ENCODE measurements at places on chromosomes 12 and 14.

DNA sequence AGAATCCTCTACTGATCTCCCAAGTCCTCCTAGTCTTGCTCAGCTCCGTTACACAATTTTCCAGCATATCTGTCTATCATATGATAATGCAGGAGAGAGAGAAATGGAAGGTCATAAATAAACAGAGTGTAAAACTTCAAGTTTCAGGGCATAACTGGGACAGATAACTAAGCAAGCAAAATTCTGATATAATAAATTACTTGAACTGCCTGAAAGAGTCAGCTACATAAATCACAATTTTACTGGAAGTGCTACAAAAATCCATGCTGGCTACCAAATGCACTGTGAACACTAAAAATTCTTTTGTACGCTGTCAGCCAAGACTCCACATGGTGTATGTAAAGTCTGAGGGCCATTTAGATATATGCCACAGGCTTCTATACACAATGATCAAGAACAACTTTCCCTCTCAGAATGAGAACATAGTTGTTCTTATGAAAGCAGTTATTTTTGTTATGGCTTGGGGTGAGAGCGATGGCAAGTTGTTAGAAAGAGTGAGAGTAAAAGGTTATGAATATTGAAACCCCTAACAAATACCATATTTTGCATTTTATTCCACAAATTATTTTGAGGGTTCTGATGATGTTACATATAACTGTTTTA is 41.1 kb downstream of the GRIP1 start:
- no peak for DNase-seq

- no peak for DNase-seq
Measured at GRCh38 chr12:110171636-110172035, 47.5 kb downstream of the IFT81 start.

- DNase-seq = no peak
Measured at GRCh38 chr12:129002427-129002826, 149.1 kb downstream of the GLT1D1 start.

DNA sequence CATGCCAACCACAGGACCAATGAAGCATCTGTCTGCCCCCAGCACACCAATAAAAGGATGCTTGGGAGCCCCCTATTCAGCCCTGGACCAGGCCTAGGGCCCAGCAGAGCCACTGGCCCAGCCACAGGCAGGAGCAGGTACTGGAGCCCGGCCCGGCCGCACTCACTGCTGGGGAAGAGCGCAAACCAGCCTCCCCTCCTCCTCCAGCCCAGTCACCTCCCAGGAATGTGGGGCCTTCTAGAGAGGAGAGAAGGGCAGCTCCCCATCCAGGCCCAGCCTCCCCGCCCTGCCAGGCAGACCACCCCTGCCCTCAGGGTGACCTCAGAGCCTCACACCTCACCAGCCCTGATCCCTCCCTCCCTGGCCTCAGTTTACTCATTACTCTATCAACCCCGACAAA is 56.2 kb downstream of the CCNK start:
- DNase-seq = no peak

- DNase-seq = no peak
Measured at GRCh38 chr12:66453844-66454243, 151.6 kb downstream of the HELB start.
